ENCODE measurements at places on chromosomes 3 and 15.
A peak's percentile ranks its signal among the peaks of the same experiment; 100 is the strongest.

DNA sequence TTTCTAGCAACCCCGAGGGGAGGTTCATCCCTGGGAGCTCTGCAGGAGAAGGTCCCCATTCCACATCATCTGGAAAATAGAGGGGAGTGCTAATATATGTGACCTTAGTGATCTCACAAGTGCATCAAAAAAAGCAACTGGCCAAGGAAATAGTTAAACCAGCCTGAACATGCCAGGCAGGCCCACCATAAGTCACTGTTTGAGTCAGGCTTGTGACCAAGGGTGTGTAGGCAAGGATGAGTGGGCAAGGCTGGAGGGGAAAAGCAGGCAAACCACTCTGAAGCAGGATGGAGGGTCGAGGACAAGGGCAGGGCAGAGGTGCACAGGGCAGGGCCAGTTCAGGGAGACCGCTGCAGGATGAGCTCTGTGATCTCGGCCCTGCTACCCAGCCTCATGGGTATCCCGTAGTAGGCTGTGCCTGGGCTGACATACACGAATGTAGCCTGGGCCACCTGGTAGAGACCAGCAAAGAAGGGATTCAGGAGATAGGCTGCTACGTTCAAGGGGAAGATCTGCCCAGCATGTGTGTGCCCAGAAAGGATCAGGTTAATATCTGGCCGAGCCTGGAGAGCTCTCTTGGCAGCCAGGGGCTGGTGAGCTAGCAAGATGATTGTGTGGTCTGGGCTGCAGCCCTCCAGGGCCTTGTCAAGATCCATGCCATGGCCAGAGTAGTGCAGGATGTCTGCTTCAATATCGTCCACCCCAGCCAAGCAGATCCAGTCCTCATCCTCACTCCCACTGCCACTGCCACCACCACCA is 4.3 kb downstream of the GLB1 start:
- DNase-seq = no peak

DNA sequence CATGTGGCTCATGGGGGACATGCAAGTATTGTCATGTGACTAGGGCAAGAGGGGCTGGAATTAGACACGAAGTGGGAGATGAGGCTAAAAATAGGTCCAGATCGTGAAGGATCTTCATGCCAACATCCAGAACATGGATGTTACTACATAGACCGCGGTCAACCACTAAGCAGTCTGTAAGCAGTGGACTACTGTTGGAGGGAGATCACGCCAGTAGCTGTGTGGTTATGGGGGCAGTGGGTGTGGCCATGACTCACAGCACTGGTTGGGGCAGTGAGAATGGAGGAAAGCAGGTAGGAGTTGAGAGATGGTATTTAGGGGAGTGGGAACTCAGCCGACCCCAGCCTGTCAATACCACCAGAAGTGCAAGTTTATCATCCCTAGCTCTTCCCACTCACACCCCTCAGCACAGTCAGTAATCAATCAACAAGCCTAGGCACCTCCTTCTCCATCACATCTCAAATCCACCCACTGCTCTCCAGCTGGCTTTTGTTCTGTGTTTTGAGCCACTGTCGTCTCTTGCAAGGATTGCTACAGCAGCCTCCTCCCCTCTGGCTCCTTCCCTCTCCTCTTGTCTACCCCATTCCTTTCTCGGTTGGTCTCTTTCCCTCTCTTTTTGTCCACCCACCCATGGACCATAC is 107.2 kb upstream of the ABHD17C start:
- no peak for DNase-seq

- DNase-seq = no peak
Measured at GRCh38 chr3:81440661-81441060, 320.8 kb downstream of the GBE1 start.

DNA sequence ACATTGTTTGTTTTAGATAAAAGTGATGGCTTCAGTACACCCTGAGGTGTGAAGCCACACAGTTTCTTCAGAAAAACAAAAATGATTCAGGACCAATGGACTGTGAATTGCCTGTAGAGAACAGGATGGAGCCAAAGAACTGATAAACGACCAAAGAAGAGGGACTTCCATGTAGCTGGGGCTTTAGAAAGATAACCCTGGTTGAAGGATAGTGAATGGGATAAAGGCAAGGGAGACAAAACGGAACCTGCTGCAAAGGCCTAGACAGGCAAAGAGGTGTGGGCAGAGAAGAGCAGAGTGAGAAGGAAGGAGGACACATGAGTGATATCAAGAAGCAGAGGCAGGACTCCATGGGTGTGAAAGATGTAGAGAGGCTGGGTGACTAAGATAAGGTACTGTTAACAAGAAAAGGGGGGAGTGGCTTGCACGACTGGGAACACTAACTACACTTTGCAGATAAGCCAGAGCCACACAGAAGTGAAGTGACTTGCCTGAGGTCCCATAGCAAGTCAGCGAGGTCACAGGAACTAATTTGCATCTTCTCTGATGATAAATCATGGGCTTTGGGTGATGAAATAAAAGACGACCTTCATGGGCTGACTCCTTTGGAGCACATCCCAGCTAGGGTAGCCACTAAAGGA is 44.3 kb downstream of the RAB6B start:
- peak; percentile 17 for DNase-seq

DNA sequence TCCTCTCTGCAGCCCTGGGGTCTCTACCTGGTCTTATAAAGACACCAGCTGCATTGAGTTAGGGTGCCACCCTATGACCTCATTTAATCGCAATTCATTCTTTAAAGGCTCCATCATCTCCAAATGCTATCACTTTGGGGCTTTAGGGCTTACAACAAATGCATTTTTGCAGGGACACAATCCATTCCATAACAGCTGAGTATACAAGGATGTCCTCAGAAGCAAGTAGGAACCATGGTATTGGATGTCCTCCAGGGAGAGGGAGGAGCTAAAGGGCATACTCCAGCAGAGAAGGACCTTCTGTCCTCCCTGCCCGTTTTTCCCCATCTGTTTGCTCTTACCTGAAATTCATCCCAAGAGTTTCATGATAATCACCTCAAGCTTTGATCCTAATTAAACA is 30.3 kb downstream of the UMPS start:
- no peak for DNase-seq

Measured in NAMALWA (cell line).